ENCODE measurements at places on chromosomes 3 and 15.

DNA sequence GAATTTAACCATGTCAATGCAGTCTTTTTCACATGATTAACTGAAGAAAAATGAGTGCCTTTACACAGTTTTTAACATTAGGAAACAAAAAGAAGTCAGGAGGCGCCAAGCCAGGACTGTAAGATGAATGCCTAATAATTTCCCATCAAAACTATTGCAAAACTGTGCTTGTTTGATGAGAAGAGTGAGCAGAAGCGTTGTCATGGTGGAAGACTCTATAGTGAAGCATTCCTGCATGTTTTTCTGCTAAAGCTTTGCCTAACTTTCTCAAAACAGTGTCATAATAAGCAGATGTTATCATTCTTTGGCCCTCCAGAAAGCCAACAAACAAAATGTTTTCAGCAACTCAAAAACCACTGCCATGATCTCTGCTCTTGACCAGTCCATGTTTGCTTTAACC is 156.8 kb upstream of the CDIN1 start:
- DNase-seq = no peak

- DNase-seq = no peak
Observed at GRCh38 chr3:189950258-189950657, 170.4 kb downstream of the P3H2 start.

- no peak for DNase-seq
Observed at GRCh38 chr15:38021259-38021658, 86.8 kb downstream of the TMCO5A start.

GRCh38 chr15:40787344-40787841 is 17.6 kb downstream of the C15orf62 start:
- no peak for DNase-seq

- DNase-seq = no peak
Observed at GRCh38 chr3:81375921-81376320, 385.5 kb downstream of the GBE1 start.

- DNase-seq = no peak
Observed at GRCh38 chr3:142501004-142501926, 53.4 kb upstream of the XRN1 start.

DNA sequence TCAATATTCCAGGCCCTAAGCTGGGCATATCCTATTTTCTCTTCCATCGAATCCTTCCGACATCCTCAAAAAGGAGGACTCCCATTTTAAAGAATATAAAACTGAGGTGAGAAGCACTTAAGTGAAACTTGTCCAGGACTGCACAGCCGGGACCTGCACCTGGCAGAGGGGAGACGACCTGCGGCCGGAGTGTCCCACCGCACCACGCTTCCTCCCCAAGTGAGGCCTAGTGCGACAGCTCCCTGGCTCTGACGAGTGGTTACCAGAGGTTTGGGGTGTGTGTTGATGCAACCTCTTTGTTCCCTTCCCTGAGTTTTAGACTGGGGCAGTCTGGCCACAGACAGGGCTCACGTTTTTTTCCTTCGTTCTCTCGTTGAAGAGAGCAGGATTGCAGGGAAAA is 24.9 kb upstream of the ATP2B2 start:
- DNase-seq = no peak
